Cardiac muscle cell (in vitro differentiated cells and primary cell): ENCODE measurements at places on chromosomes 2 and 18. TPM values are rescaled to one million over a fixed set of nuclear protein-coding genes. Genes with fewer than 3 reads are reported as not detected.

- H3K27me3 ChIP-seq: no peaks in the 10 kb centered on the region
- H3K36me3 ChIP-seq: no peaks in the 10 kb centered on the region
- H3K27ac ChIP-seq: no peak overlapping the region
- H3K4me1 ChIP-seq: peaks cover 12% of the 10 kb centered on the region
- DNase-seq: no peak
Measured at GRCh38 chr2:229443546-229444268, 172.6 kb upstream of the PID1 start.

DNA sequence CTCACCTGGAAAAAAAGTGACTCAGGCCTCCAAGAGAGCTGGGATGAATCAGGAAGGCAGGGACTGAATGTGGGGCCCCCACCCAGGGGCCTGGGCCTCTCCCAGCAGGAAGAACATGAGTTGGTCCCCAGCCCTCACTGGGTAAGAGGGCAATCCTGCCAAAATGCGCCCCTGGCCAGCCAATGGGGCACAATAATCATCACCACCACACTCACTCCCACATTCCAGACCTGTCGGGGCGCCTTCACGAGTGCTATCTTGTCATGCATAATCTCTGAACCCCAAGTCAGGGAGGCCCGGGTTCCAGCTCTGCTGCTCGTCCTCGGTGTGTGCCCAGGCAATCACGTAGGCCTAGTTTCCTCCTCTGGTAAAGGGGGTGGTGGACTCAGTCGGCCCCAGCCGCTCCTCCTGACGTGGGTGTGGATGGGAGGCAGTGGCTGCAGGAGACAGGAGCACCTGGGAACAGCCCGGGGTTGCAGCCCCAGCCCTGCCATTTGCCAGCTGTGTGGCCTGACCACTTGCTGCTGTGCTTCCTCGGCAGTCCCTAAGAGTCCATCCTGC lies 115.1 kb downstream of the CYP26B1 start:
- no peaks in the 10 kb centered on the region for H3K36me3 ChIP-seq
- no peaks in the 10 kb centered on the region for H3K4me1 ChIP-seq
- H3K27me3 ChIP-seq: no peaks in the 10 kb centered on the region
- no peak overlapping the region for H3K4me3 ChIP-seq
- DNase-seq: no peak

The CHRNG gene
- 0.04 TPM in 1 of 2 replicates, not detected in the other for total RNA-seq

DNA sequence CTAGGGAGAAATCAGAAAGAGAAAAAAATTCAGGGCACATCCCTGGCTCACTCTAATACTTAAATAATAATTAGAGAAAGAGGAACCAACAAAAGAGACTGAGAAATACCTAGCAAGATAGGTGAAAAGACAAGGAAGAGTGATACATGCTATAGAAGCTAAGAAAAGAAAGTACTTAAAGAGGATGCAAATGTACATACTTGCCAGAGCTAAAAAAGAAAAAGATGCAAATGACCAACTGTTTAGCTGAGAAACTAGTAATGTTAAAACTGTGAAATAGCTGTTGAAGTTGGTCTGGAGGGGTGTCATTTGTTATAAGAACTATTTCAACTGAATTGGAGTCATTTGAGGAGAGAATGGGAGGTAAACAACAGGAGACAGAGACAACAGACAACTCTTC lies 412.2 kb downstream of the SPAG16 start:
- no peak for DNase-seq
- H3K4me3 ChIP-seq: no peak overlapping the region
- H3K4me1 ChIP-seq: no peaks in the 10 kb centered on the region
- no peak overlapping the region for H3K27ac ChIP-seq
- no peaks in the 10 kb centered on the region for H3K36me3 ChIP-seq

The IL1R2 gene
- not detected in 2 replicates for total RNA-seq
